Hematopoietic multipotent progenitor cell (in vitro differentiated cells): ENCODE measurements at places on chromosomes 2 and 18.

DNA sequence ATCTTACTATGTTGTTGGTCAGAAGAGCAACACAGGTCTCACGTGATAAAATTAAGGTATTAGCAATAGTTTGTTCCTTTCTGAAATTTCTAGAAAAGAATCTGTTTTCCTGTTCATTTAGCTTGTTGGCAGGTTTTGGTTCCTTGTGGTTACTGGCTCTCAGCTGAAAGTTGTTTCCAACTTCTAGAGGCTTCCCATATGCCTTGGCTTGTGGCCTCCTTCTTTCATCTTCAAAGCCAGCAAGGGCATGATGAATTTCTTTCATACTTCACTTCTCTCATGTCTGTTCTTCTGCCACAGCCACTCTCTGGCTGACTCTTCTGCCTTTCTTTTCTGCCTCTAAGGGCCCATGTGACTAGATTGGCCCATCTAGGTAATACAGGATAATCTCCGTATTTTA is 193.7 kb downstream of the TRIB2 start:
- no peak for DNase-seq

- DNase-seq, result no peak
Observed at GRCh38 chr2:57725337-57725947, 321.2 kb upstream of the VRK2 start.

- no peak for DNase-seq
Observed at GRCh38 chr2:109614715-109615636, 812 bp downstream of the SOWAHC start.

DNA sequence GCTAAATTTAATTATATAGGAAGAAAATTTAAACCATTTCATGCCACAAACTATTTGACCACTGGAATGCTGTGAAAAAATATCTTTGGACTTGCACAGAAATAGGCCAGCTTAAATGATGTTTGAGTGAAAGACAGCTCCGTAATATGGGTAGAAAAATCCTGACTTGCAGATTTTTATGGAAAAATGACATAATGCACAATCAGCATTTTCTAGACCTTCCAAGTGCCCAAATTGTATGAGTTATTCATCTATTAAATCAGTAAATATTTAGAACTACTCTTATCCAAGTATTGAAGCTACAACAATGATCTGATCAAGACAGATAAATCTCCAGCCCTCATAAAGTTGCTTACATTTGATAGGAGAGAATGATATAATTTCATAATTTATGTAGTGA is 691.1 kb upstream of the DDX18 start:
- DNase-seq, result no peak

DNA sequence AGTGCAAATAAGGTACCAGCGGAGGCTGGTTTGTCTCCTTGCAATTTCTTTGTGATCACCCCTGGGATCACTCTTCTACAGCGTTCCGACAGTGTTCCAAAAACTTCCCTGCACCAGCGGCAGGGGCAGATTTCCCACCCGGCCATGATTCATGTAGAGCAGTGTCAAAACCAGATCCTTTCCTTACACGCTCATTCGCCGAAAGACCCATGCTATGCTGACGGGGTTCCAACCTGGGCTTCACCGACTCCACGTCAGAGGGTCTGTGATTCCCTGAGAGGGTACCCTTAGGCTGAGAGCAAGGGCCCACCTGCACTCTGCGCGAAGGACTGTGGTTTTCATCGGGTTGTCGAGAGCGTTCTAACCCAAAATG is 423 bp upstream of the TTC27 start:
- no peak for DNase-seq

DNA sequence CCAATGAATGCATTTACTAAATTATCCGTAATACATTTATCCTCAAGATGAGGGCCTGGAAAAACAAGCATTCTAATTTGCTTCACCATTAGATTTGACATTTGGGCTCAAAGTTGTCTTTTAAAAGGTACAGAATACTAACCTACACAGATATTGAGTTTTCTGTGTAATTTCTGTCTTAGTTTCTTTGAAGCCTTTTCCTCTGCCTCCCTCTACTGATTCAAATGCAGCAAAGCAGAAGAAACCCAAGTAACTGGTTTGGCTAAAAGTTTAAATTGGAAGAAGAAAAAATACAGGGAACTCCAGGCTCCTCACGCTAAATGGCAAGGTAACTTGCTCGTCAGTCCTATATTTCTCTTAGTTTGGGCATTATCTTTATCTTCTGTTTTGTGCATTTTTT is 53.3 kb upstream of the SLC5A7 start:
- DNase-seq, result peak; percentile 23

GRCh38 chr2:144010096-144010836 is 509.7 kb downstream of the ZEB2 start:
- no peak for DNase-seq

DNA sequence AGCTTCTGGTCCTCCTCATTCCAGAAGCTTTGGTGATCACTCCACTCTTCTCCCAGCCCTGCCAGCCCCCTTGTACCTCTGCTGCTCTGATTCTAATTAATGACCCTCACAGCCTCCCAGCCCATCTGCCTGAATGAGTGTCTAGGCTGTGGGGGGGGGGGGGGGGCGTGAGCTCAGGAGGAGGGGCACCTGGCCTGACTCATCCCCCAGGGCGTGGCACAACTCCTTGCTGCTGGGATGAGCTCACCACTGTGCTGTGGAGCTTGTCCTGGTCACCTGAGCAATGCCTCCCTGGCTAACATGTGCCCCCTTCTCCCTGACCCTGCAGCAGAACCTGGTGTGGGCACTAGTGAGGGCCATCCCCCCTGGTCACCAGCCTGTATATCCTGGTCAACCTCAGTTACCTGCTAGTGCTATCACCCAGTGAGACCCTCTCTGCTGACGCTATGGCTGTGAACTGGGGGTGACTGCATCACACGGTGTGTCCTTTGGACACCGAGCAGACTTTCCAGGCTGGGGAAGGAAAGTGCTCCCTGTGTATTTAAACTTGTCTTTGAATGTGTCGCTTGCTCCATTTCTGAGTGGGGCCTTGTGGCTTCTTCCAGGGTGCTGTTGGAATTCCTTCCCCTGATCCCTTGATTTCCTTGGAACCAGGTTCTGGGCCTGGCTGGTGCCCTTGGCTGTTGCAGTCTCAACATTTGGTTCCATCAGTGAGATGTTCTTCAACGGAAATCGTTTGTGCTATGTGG is 41.5 kb upstream of the PUM2 start:
- no peak for DNase-seq

GRCh38 chr2:212254339-212254738 is 284.3 kb downstream of the ERBB4 start:
- no peak for DNase-seq

GRCh38 chr2:189441709-189442074 is 418 bp downstream of the WDR75 start:
- DNase-seq, result no peak

DNA sequence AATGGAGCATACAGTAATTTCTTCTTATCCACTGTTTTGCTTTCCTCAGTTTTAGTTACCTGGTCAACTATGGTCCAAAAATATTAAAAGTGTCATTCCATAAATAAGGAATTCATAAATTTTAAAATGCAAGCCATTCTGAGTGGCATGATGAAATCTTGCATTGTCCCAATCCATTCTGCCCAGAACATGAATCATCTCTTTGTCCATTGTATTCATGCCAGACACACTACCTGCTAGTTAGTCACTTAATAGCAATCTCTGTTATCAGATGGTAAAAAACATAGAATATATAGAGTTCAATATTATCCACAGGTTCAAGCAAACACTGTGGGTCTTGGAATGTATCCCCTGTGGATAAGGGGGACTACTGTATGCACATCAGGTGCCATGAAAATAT is 872.2 kb upstream of the NXPH2 start:
- no peak for DNase-seq

DNA sequence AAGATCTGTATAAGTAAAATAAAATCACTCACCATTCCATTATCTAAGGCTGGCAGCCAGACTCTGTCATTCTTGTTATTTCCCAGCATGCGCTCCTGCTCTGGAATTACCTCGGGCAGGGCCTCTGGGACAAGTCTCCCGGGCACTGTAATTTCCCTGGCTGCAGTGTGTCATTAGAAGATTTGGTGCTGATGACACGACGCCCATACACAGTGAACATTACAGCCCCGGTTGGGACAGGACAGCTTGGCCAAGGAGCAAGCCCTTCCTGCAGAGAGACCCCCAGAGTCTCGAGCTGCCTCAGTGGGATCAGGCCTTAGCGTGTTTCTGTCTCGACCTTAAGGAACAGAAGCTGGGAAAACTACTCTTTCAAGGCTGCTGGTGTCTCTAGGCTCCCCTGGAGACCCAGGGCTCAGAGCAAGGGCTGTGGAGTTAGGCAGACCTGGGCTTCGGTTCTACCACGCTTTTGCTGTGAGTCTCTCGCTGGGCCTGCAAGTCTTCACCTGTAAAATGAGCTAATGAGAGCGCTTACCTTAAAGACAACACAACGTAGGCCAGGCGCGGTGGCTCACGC is 39.7 kb downstream of the SMAD7 start:
- no peak for DNase-seq

- no peak for DNase-seq
Observed at GRCh38 chr2:167057446-167057845, 169.2 kb downstream of the XIRP2 start.

DNA sequence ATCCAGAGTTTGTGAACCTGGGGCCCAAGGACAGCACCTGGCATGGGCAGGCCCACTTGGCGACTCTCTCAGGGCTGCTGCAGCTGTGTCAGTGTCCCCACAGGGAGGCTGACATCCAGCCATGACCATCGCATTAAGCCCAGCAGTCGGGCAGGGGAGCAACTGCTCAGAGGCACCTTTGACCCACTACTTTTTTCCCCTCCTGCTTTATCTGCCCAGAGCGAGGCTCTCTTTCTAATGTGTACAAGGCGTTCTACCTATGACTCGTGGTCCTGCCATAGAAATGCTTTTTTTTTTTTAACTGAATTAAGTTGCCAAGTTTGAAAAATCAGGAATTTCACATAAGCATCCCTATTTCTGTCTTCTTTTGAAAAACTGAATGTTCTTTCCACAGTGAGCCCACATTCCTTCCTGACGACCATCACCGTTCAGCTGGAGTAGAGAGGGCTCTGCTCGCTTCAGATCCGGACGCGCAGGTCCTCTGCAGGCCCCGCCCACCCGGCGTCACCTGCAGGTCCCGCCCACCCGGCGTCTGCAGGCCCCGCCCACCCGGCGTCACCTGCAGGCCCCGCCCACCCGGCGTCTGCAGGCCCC is 403 bp upstream of the CLUL1 start:
- DNase-seq, result peak; percentile 75

- no peak for DNase-seq
Observed at GRCh38 chr2:191350826-191351225, 105.6 kb downstream of the MYO1B start.

DNA sequence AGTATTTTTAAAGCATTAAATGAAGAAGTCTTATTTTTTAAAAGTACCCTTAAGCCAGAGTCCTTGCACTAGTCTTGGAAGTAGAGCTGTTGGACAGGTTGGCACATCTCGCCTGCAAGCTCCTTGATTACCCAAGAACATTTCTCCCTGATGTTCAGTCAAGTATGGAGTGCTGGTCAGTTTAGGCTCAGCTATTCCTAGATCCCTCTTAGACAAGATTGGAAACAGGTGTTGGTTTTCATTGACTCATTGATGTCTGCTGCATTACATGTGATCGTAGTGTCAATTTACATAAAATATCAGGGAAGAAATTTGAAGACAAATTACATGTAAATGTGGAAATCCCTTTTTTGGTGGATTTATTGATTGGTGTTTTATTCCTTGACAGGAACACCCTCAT is 170.4 kb downstream of the ZNF407 start:
- DNase-seq, result no peak

GRCh38 chr18:3544537-3544936 is 94.6 kb downstream of the TGIF1 start:
- DNase-seq, result no peak

- no peak for DNase-seq
Observed at GRCh38 chr2:56244911-56245530, 61.2 kb downstream of the CCDC85A start.

DNA sequence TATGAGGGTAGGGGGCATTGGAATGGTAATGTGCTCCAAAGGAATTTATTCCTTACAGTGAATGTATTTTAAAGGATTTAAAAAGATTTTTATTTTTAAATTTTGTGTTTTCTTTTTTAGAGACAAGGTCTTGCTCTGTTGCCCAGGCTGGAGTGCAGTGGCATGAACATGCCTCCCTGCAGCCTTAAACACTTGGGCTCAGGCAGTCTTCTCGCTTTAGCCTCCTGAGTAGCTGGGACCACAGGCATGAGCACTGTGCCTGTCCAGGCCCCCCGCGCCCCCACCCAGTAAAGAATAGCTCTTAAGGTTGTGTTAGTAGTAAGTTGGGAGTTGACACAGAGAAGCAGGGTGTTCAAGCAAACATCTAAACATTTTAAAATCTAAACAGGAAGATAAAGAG is 36.6 kb downstream of the PHLPP1 start:
- no peak for DNase-seq

- no peak for DNase-seq
Observed at GRCh38 chr2:115904516-115904915, 1462.1 kb downstream of the DPP10 start.

GRCh38 chr2:116435648-116436047 is 1378.8 kb upstream of the DDX18 start:
- no peak for DNase-seq

GRCh38 chr2:50582164-50582563 is 449.8 kb downstream of the NRXN1 start:
- DNase-seq, result no peak

DNA sequence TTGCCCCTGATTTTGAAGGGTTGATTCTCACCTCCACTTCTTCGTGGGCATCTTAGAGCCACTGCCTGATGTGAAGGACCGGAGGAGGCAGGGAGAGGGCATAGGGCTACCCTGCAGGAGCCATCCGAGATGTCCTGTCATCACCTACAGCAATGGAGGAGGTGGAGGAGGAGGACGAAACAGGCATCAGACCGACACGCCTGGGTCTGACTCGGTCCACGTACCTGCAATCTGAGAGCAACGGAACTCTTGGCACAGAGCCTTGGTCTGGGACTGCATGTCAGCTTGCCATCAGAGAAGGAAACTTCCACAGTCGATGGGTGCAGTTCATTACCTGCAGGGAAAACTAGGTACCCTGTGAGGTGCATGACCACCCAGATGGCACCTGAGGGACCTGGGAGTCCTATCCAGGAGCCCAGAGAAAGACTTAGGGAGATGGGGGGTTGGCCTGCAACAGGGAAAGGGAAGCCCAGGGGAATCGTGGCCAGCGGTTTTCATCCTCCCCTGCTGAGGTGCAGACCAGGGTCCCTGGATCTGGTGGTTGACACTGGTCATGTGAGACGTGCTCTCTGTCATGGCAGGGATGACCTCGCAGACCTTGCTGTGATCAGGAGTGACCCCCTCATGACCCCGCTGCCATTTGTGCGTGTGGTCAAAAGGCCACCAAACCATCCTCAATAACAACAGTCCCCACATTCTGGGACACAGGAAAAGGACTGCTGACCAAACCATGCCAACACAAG is 190.8 kb downstream of the SEPTIN10 start:
- no peak for DNase-seq
